Tracheal epithelial cell (primary cell): ENCODE measurements at places on chromosomes 6 and 20. TPM values are rescaled to one million over a fixed set of nuclear protein-coding genes. Genes with fewer than 3 reads are reported as not detected.

SPTLC3 gene
- 3.4 and 5.1 TPM in 2 replicates for total RNA-seq

CNBD2 gene
- 0.64 and 0.96 TPM in 2 replicates for total RNA-seq

POM121L2 gene
- not detected in 2 replicates for total RNA-seq

OLIG3 gene
- not detected in 2 replicates for total RNA-seq

SOBP gene
- 0.21 and 0.24 TPM in 2 replicates for total RNA-seq

BPIFB1 gene
- total RNA-seq = not detected in 2 replicates

SOX4 gene
- 24.1 and 111 TPM in 2 replicates for total RNA-seq

DXO gene
- total RNA-seq = 10.6 and 13.2 TPM in 2 replicates

BPIFA1 gene
- not detected in 2 replicates for total RNA-seq

SIM1 gene
- total RNA-seq = 0.72 TPM in 1 of 2 replicates, not detected in the other

TSPO2 gene
- total RNA-seq = not detected in 2 replicates

CDSN gene
- total RNA-seq = 0.24 TPM in 1 of 2 replicates, not detected in the other

MYBL2 gene
- 0.21 and 3.1 TPM in 2 replicates for total RNA-seq

TMC2 gene
- not detected in 2 replicates for total RNA-seq

BMP2 gene
- total RNA-seq = 12.6 and 25.5 TPM in 2 replicates

FAM83C gene
- under 0.01 TPM in 2 replicates for total RNA-seq

FNDC1 gene
- not detected in 2 replicates for total RNA-seq

NKX2-4 gene
- not detected in 2 replicates for total RNA-seq

PLCB1 gene
- 0.24 and 2.8 TPM in 2 replicates for total RNA-seq

TRIM31 gene
- total RNA-seq = 0.21 TPM in 1 of 2 replicates, not detected in the other

ANGPT4 gene
- not detected in 2 replicates for total RNA-seq

ZNF318 gene
- total RNA-seq = 3.0 and 3.1 TPM in 2 replicates

MEI4 gene
- total RNA-seq = 0.24 TPM in 1 of 2 replicates, not detected in the other

PNPLA1 gene
- total RNA-seq = not detected in 2 replicates

CLPSL1 gene
- total RNA-seq = not detected in 2 replicates

CCN2 gene
- 2.1 and 12.5 TPM in 2 replicates for total RNA-seq

ZFP64 gene
- total RNA-seq = 47.5 and 50.3 TPM in 2 replicates

GLP1R gene
- total RNA-seq = not detected in 2 replicates

SCGN gene
- total RNA-seq = not detected in 2 replicates

HDGFL1 gene
- total RNA-seq = not detected in 2 replicates

TSHZ2 gene
- 2.2 and 4.3 TPM in 2 replicates for total RNA-seq

GABRR2 gene
- not detected in 2 replicates for total RNA-seq

ENPP5 gene
- total RNA-seq = 1.1 and 2.7 TPM in 2 replicates

F13A1 gene
- total RNA-seq = under 0.01 TPM in 1 of 2 replicates, not detected in the other

TFAP2A gene
- 7.7 and 11.9 TPM in 2 replicates for total RNA-seq

CRISP3 gene
- total RNA-seq = not detected in 2 replicates

TRIM15 gene
- total RNA-seq = under 0.01 TPM in 1 of 2 replicates, not detected in the other

DNMT3B gene
- total RNA-seq = 1.1 and 1.9 TPM in 2 replicates

ECT2L gene
- under 0.01 and 0.21 TPM in 2 replicates for total RNA-seq

UCKL1 gene
- 23.9 and 31.6 TPM in 2 replicates for total RNA-seq

WFDC12 gene
- 0.96 TPM in 1 of 2 replicates, not detected in the other for total RNA-seq

CASS4 gene
- total RNA-seq = 0.21 and 0.24 TPM in 2 replicates

KIF6 gene
- total RNA-seq = 0.21 TPM in 1 of 2 replicates, not detected in the other

TNFRSF6B gene
- total RNA-seq = 7.5 and 254 TPM in 2 replicates

ENPP1 gene
- total RNA-seq = under 0.01 and 0.72 TPM in 2 replicates

ATP6V1G2 gene
- total RNA-seq = 0.21 and 1.2 TPM in 2 replicates

SYNCRIP gene
- 47.2 and 49.9 TPM in 2 replicates for total RNA-seq

C2 gene
- total RNA-seq = 0.96 and 2.1 TPM in 2 replicates

ARMC12 gene
- total RNA-seq = 0.64 and 1.4 TPM in 2 replicates
